CD4-positive, alpha-beta T cell treated with Interleukin-12 subunit alpha and Interleukin-12 subunit beta, for 1 hour (primary cell): ENCODE measurements at places on chromosomes 6 and 20.

- no peak for DNase-seq
Measured at GRCh38 chr20:61544910-61545889, 293.1 kb downstream of the CDH4 start.

DNA sequence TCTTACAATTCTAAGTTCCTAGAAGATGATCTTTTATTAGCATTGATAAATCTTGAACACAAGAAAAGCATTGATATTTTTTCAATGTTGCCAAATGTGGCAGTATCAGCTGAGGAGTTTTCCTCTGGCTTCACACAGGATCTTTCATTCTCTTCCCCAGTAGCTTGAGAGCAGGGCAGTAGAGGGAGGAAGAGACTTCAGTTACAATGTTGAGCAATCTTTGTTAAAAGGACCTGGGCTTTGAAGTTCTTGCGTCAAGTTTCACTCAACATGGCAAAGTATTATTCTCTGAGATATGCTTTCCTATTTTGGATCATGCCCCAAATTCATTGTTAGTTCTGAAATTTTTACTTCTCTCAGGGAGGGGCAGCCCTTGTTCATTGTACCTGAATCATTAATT, 238.0 kb downstream of the COL12A1 start:
- DNase-seq, result no peak

DNA sequence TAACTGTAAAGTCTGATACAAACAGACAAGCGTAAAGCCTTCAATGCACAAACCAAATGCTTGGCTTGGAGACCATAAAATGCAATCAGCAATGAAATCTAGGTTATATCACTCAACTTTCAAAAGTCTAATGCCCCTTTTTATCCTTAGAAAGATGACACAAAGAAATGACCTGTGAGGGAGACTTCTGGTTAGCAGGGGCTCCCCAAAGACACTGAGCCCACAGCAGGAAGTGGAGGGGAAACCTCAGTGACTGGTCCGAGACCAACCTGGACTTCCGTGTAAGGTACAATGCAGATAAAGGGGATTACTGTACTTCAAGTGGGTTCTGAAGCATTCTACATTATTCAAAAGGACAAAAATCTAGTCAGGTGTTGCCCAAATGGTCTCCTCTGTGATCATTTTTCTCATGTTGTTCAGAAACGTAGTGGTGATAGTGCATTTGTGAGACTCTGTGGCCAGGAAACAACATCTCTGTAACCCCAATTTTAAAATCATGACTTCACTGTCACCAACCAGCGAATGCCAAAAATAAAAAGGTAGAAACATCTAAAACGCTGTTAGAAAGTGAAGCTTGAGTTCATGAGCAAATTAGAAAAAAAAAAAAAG, 88.2 kb downstream of the HIVEP2 start:
- peak; percentile 70 for DNase-seq

DNA sequence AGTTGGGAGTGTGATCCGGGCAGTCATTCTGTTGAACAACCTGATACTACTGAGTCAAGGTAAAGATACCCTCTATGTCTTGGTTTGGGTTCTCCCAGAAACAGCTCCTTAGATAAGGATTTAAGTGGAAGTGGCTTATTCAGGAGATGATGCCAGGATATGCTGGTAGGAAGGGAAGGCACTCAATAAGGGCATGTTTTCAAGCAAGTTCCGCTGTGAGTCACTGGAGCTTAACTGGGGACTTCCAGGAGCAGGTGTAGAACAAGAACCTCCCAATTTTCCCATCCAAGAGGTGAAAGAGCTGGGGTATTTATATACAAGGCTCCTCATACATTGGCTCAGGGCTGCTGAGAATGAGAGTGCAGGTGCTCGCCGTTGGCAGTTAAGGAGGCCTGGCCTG, 218.6 kb downstream of the AKAP7 start:
- no peak for DNase-seq

GRCh38 chr6:34120953-34121675, 24.8 kb downstream of the GRM4 start:
- no peak for DNase-seq
